Mesendoderm (in vitro differentiated cells): ENCODE measurements at places on chromosomes 16 and 17.

DNA sequence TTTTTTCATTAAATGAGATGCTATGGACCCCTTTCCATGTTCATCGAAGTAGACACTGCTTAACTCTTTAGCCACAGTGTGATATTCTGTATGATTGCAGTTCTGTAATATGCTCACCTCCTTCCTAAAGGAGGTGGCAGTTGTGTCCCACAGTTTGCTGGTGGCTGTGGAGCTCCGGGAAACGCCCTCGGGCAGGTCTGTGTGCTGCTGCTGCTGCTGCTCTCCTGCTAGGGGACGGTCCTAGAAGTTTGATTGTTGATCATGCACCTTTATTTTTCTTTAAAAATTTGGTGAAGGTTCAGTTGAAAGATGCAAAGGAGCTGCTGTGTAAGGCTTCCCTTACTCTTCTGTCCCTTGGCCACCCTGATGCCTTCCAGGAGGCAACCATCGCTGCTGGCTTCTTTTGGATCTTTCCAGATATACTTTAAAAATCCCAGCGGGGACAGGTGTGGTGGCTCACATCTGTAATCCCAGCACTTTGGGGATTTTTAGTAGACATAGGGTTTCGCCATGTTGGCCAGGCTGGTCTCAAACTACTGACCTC, 8.4 kb upstream of the CLEC18A start:
- DNase-seq: peak; percentile 40

DNA sequence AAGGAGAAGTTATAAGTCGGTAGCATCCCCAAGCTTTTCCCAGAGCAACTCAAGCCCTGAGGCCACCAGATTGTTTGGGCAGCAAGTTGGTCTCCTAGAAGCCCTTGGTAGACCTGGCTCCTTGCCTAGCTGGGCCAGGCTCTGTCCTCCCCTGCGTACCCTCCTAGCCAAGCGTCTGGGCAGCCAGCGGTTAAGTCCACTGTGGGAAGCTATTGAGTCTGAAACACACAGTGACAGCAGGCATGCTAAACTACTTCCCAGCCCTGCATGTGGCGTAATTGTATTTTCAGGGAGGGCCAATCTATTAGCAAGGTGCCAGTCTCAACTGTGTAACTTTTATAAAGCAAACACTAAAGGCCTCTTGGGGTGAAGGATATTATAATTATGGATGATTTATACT, 419.1 kb upstream of the RBFOX1 start:
- DNase-seq: no peak

DNA sequence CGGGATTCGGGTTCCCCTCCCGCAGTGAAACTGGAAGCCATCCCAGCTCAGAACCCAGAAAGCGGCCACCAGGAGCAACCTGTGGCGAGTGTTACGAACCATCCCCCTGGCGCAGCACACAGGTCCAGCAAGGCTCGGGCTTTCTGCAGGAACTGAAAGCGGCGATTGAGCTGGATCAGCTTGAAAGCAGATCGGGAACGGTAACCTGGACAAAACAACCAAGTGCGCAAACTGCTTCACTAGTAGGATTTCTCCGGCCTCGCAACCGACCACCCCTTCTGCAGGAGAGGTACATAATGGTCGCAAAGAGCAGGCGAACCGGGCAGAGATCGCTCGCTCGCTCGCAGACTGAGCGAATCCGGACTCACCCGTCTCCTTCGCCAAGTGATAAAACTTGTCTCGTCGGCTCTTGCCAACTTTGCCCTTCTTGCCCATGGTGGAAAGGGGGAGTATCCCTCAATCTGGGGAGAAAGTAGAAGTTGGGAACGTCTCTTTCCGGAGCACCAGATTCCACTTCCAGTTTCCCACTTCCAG, 696 bp upstream of the PSMC5 start:
- peak; percentile 67 for DNase-seq

DNA sequence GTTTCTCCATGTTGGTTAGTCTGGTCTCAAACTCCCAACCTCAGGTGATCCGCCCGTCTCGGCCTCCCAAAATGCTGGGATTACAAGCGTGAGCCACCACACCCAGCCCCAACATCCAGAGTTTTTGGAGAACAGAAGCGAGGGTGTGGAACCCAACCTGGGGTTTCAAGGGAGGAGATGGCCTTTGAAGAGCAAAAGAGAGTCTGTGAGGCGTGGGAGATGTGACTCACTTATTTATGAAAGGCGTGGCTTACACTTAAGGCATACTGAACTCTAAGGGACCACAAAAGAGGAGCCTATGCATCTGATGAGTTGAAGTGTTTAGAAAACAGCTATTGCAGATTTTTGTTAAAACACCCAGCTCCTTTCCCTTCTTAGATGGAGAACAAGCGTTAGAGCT, 18.9 kb downstream of the ARSG start:
- DNase-seq: no peak

DNA sequence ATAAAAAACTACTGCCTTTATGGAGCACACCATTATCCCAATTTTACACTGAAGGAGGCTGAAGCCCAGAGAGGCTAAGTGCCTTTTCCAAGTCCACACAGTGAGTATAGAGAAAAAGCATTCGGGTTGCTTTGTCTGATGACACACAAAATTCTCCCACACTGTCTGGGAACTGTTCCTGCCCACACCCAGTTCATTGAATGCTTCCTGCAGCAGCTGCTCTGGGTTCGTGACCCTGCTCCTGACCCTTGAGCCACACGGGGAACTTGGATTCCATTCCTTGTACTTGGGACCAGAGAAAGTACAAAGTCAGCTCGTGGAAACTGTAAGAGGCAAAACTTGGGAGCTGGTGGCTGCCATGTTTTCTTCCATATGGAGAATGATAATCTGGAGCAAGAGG, 57.9 kb downstream of the AKAP1 start:
- DNase-seq: no peak

DNA sequence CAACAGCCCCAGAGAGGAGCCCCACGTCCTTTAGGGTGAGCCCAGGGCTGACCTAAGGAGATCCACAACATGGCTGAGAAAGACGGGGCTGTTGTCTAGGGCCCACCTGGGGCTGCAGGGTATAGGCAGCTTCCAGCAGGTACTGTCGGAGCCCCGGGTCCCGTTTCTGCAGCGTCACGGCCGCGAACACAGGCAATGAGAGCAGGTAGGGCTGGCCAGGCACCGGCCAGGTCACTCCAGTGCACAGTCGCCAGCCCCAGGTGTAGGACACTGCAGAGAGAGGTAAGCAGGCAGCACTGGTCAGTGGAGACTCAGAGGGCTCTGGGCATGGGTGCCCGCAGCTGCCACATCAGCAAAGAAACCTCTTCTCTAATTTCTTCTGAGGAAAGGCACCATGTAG, 115.2 kb downstream of the LITAF start:
- DNase-seq: no peak

GRCh38 chr17:49362723-49363117, 670 bp upstream of the ZNF652 start:
- no peak for DNase-seq

DNA sequence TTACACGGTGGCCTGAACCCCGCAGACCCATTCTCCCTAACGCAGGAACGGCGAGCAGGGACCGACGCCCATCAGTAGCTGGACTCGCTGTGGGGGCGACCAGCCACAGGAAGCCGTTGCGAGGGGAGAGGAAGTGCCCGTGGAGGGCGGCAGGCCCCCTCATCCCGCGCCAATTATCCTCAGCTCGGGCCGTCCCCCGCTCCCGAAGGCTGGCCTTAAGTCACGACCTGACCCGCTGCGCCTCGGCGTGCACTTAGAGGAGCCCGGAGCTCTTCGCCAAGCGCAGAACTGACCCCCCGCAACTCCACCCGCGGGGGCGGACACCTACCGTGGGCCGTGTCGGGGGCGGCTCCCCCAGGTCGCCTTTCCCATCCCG, 401 bp downstream of the ARL16 start:
- DNase-seq: no peak

- peak; percentile 70 for DNase-seq
These were observed 632 bp upstream of the RTN4RL1 start for GRCh38 chr17:2025622-2026309.

GRCh38 chr16:57150682-57151330, 35.0 kb downstream of the PSME3IP1 start:
- DNase-seq: peak; percentile 39

DNA sequence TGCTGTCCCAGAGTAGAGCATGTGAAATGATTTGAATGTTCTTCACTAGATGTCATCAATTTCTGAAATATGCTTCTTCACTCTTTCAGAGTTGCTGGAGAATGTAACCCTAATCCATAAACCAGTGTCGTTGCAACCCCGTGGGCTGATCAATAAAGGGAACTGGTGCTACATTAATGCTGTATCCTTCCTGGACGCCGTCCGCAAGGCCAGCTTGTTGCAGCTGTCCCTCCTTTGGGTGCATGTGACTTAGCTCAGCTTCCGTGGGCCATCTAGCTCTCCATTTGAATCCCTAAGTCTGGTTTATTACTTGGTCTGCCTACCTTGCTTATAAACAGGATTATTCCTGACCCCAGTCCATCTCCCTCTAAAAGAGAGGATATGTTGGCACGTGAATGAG, 58.8 kb downstream of the USP10 start:
- DNase-seq: no peak

DNA sequence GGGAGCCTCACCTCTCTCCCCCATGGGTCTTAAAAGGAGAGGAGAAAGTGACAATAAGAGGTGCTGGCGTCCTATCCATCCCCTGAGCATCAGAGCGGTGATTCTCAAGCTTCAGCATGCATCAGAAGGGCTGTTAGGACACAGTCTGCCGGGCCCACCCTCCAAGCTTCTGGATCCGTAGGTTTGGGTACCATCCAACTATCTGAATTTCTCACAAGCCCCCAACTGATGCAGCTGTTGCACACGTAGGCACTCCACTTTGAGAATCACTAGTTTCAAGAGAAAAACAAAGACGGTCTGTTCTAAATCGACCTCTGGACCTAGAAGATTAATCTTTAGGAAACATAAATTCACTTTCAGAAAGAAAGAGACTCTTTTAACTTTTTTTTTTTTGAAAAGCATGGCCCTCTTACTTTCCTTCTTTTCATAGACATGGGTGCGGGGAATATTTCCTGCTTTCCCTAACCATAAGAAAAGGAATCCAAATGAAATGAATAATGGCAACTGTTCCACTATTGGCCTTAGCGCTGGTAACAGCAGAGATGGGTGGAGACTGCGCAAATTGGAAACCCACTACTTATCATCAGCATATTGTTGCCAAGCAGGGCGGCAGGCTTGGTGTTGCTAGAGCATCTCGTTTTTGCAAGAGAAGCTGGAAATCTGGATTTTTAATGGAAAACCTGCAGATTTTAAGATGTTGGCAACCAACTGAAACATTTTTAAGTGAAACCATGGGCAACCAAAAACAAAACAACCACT, 144.4 kb downstream of the GAS7 start:
- DNase-seq: no peak

DNA sequence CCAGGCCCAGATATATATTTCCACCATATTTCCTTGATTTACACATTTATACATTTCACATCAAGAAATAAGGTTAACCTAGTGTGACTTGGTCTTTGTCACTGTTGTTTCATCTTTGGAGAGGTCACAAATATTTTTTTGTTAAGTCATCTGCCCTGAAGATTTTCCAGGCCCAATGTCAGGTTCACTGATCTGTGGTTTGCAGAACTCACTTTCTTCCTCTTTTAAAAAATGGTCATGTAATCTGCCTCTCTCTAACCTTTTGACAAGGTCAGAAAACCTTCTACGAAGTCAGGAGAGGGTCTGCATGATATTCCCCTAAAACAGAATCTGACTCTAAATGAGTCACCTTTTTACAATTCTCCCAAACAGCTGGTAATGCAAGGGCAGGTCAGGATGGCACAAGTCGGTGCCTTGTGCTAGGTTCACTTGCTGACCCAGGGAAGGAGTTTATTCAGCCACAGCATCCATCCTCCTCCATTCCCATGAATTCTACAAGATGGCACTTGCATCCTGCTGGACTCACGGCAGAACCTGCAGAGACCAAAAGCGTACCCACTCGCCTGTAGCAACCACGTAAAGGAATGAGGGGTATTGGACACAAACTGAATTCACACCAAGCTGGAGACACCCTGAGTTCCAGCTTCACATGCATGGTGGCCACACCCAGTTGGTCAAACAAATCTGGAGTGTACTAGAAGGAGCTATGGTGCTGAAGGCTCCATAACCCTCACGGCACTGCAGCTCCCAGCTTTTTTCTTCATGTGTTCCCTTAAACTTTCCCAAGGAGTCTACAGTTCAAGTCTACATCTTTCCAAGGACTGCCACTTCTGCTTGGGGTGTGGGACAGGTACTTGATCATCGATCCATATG, 1.6 kb upstream of the KIAA0513 start:
- DNase-seq: no peak

DNA sequence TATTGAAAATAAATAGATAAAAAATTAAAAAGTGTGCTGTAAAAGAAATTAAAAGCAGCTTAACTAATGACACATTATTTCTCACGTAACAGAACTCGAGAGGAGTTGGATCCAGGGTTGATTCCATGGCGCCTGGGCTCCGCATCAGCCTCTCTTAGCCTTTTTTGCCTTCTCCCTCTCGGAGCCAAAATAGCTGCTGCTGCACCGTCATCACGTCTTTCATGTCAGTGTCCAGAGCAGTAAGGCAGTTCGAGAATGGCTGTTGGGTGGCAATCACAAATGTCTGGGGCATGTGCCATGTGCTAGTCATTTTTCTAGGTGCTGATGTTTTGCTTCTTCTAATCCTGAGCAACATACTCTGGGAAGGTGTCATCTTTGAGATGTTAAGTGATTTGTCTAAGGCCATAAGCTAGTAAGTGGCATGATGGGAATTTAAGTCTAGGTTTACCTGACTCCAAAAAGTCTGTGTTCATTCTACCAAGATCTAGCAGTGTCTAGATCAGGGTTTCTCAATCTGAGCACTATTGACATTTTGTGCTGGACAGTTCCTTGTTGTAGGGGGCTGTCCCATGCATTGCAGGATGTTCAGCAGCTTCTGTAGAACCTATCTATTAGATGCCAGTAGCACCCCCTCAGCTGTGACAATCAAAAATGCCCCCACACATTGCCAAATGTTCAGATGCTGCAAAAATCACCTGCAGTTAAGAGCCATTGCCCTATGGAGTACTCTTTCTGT, 280.4 kb downstream of the HAPSTR1 start:
- no peak for DNase-seq

DNA sequence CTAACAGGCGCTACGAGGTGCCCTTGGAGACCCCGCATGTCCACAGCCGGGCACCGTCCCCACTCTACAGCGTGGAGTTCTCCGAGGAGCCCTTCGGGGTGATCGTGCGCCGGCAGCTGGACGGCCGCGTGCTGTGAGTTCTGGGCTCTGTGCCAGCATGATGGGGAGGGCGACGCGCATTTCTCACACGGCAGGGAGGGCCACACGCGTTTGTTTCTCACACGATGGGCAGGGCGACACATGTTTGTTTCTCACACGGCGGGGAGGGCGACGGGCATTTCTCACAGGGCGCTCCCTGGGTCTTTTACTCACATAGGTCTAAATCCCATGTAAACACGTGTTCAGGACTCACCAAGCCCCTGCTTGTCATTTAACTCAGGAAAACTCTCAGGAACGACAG, 4.4 kb downstream of the GAA start:
- no peak for DNase-seq

GRCh38 chr17:50923611-50924010, 57.5 kb upstream of the TOB1 start:
- no peak for DNase-seq

GRCh38 chr16:12802661-12803060, 1.0 kb downstream of the CPPED1 start:
- DNase-seq: no peak

GRCh38 chr16:54822492-54822891, 108.2 kb upstream of the IRX5 start:
- no peak for DNase-seq
